ENCODE measurements at places on chromosomes 16 and 17.
A peak's percentile ranks its signal among the peaks of the same experiment; 100 is the strongest.

- no peak for DNase-seq
- H3K27ac ChIP-seq: no peak overlapping the region
- H3K27me3 ChIP-seq: no peaks in the 10 kb centered on the region
- H3K4me3 ChIP-seq: no peak overlapping the region
- no peaks in the 10 kb centered on the region for H3K4me1 ChIP-seq
- no peaks in the 10 kb centered on the region for H3K36me3 ChIP-seq
Measured at GRCh38 chr16:63442246-63442645, 1406.0 kb upstream of the CDH8 start.

DNA sequence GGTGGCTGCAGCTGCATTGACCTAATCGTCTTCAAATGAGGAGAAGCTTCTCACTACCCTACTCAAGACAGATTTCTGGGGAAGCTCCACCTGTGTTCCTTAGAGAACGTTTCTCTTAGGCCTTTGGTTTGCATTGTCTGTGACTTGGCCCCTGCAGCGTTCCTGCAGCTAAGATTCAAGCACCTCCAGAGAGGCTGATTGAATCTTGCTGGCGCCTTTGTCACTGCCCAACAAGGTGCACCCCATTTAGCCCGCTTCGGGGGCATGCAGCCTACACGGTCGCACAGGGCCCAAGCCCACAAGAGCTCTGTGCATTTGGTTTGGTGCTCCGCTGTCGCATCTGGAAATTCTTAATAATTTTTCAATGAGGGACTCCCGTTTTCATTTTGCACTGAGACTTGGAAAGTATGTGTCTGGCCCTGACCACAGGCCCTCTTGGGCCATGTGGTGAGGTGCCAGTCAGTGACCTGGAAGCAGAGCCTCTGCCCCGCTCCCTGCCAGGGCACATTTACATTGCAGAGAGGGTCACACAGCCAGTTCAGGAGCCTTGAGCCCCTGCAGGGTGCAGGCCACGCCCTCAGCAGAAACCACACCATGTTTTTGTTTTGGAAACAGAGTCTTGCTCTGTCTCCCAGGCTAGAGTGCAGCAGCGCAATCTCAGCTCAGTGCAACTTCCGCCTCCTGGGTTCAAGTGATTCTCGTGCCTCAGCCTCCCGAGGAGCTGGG is 51.1 kb upstream of the CACNG5 start:
- no peak overlapping the region for H3K27ac ChIP-seq
- H3K36me3 ChIP-seq: peaks cover 26% of the 10 kb centered on the region
- no peak for DNase-seq
- no peak overlapping the region for H3K4me3 ChIP-seq
- no peaks in the 10 kb centered on the region for H3K27me3 ChIP-seq

DNA sequence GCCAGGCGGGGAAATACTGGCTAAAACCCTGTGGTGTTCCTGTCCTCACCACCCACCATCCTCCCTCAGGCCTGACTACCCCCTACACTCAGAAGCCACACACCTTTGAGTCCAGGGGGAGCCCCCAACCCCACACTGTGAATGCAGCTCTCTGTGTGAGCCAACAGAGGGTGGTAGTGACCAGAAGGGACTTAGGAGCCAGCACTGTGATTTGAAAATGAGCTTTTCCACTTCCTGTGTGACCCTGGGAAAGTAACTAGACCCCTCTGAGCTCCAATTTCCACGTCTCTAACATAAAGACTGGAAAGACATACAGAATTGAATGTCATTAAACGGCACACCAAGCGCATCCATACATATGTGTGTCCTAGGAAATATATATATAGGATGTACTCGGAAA is 58.7 kb downstream of the SDK2 start:
- peaks cover 28% of the 10 kb centered on the region for H3K4me1 ChIP-seq
- no peak overlapping the region for H3K4me3 ChIP-seq
- H3K27me3 ChIP-seq: no peaks in the 10 kb centered on the region
- DNase-seq: peak; percentile 13

DNA sequence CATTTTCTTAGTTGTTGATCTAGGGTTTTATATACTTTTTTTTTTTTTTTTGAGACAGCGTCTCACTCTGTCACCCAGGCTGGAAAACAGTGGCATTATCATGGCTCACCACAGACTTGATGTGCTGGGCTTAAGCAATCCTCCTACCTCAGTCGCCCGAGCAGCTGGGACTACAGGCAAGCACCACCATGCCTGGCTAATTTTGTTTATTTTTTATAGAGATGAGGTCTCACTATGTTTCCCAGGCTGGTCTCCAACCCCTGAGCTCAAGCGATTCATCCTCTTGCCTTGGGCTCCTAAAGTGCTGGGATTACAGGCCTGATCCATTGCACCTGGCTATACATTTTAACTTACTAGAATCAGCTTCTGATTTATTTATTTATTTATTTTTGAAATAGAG is 34.2 kb upstream of the ATP2A3 start:
- DNase-seq: no peak
- no peaks in the 10 kb centered on the region for H3K36me3 ChIP-seq
- no peak overlapping the region for H3K4me3 ChIP-seq

DNA sequence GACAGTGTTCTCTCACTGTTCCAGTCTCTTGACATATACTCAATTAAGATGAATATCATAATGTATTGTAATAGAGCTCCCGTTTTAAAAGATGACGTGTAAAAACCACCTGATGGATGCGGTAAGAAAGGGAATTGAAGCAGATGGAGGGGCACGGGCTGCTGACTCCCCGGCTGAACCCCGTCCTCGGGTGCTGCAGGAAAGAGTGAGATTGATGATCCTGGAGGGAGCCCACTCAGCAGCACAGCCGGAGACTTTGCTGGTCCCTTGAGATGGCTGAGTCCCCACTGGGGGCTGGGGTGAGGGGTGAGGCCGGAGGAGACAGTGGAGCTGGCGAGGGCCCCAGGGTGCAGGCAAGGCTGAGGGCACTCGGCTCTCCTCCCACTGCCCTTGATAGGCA is 217.4 kb downstream of the RPTOR start:
- DNase-seq: no peak
- no peaks in the 10 kb centered on the region for H3K27me3 ChIP-seq
- H3K27ac ChIP-seq: peak overlapping the region; percentile 98
- H3K36me3 ChIP-seq: peaks cover 40% of the 10 kb centered on the region
- peaks cover 85% of the 10 kb centered on the region for H3K4me1 ChIP-seq

GRCh38 chr17:55237841-55238178 is 26.9 kb upstream of the HLF start:
- peak overlapping the region; percentile 64 for H3K4me3 ChIP-seq
- H3K27me3 ChIP-seq: peaks cover 25% of the 10 kb centered on the region
- peak overlapping the region; percentile 53 for H3K27ac ChIP-seq
- no peak for DNase-seq
- H3K4me1 ChIP-seq: peaks cover 14% of the 10 kb centered on the region
- peaks cover 1% of the 10 kb centered on the region for H3K36me3 ChIP-seq
